Eye (tissue), 1 donor: ENCODE measurements at places on chromosomes 5 and 9.

DNA sequence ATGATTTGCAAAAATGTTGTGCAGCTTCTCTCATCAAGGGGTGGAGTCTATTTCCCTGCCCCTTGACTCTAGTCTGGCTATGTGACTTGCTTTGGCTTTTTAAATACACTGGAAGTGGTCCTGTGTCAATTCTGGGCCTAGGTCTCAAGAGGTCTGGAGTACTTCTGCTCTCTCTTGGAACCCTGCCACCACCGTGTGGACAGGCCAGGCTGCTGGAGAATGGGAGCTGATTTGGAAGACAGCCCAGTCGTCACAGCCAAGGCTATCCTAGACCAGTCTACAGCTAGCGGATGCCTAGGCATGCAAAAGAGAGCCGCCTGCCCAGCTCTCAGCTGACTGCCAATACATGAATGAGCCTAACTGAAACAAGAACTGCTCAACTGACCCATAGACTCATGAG, 56.7 kb upstream of the CLINT1 start:
- DNase-seq: peak; percentile 53

DNA sequence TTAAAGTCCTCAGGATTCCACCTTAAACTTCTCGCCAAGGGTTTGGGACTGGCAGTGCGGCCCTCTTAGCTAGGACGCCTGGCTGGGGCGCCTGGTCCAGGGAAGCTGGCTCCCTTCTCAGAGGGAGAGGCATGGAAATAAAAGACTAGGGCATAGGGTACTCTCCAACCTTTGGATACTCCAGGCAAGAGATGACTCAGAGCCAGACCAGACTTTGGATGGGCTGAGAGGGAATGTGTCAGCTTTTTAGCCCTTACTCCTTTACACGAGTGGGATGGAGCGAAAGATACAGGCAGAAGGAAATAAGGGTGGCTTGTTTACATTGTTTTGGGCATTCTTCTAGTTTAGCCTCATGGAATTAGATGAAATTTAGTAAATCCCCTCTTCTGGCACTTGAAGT, 48.2 kb downstream of the IL31RA start:
- DNase-seq: no peak

GRCh38 chr5:133049726-133050048, 2.1 kb upstream of the HSPA4 start:
- DNase-seq: no peak

GRCh38 chr9:109317311-109317978, 3.4 kb downstream of the EPB41L4B start:
- DNase-seq: no peak

- peak; percentile 6 for DNase-seq
Measured at GRCh38 chr5:136686192-136686872, 321.0 kb upstream of the TRPC7 start.

- DNase-seq: peak; percentile 20
Measured at GRCh38 chr5:175285261-175285660, 158.7 kb downstream of the DRD1 start.

GRCh38 chr9:133354766-133355165, 1.5 kb downstream of the SURF1 start:
- no peak for DNase-seq

DNA sequence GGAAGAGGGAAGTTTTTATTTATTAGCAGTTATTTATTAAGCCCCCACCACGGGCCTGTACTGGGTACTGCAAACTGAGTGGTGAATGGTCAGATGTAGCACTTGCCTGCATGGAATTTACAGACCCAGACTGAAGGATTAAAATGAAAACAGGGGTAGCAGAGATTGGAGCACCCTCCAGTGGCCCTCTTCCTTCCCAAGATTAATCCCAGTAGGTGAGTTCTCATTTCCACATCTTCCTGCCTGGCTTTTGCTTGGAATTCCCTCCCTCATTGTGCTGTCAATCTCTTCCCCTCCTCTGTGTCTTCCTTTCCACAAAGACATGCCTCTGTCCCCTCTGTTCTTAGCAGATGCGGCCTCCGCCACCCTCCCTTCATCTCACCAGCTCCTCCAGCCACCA, 39.2 kb downstream of the MVB12B start:
- no peak for DNase-seq

- DNase-seq: peak; percentile 93
Measured at GRCh38 chr9:135990468-135991429, 29.6 kb upstream of the UBAC1 start.

- no peak for DNase-seq
Measured at GRCh38 chr5:173721601-173722232, 105.3 kb upstream of the BOD1 start.
